ENCODE measurements at places on chromosomes 6 and 20. TPM values are rescaled to one million over a fixed set of nuclear protein-coding genes. Genes with fewer than 3 reads are reported as not detected.

GRCh38 chr6:52227495-52227894, 16.8 kb downstream of the IL17F start:
- no peaks in the 10 kb centered on the region for H3K36me3 ChIP-seq
- peak; percentile 93 for DNase-seq
- H3K4me3 ChIP-seq, result no peak overlapping the region
- peaks cover 28% of the 10 kb centered on the region for H3K4me1 ChIP-seq
- H3K27ac ChIP-seq, result no peak overlapping the region

GRCh38 chr6:123223461-123223860, 227.4 kb downstream of the CLVS2 start:
- H3K4me1 ChIP-seq, result no peaks in the 10 kb centered on the region
- no peaks in the 10 kb centered on the region for H3K27me3 ChIP-seq
- no peak overlapping the region for H3K4me3 ChIP-seq
- no peaks in the 10 kb centered on the region for H3K36me3 ChIP-seq
- DNase-seq, result no peak

DNA sequence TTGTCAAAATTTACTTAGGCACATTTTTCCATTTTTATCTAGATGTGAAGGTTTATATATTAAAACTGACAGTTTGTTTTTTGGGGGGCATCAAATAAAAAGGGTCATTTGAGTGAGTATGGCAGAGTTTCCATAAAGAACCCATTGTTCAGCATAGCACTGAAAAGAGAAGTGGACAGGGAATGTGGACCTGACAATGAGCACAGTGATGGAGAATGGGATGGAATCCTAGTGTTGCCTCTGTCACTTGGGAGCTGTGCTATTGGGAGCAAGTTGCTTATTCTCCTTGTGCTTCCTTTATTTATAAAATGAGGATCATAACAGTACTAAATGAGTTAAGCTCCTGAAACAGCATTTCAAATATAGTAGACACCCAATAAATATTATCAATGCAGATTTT, 130.7 kb upstream of the SIM1 start:
- no peaks in the 10 kb centered on the region for H3K4me1 ChIP-seq
- no peak overlapping the region for H3K27ac ChIP-seq
- H3K36me3 ChIP-seq, result peaks cover 28% of the 10 kb centered on the region

GRCh38 chr20:49712996-49713752, 504 bp downstream of the B4GALT5 start:
- no peaks in the 10 kb centered on the region for H3K27me3 ChIP-seq
- peak overlapping the region; percentile 90 for H3K27ac ChIP-seq
- H3K4me3 ChIP-seq, result peak overlapping the region; percentile 87
- H3K4me1 ChIP-seq, result peaks cover 49% of the 10 kb centered on the region

- H3K27me3 ChIP-seq, result no peaks in the 10 kb centered on the region
- H3K27ac ChIP-seq, result no peak overlapping the region
- peaks cover 12% of the 10 kb centered on the region for H3K4me1 ChIP-seq
- H3K36me3 ChIP-seq, result no peaks in the 10 kb centered on the region
- no peak for DNase-seq
- H3K4me3 ChIP-seq, result no peak overlapping the region
These were observed 225.4 kb downstream of the PRL start for GRCh38 chr6:22071270-22072041.

DNA sequence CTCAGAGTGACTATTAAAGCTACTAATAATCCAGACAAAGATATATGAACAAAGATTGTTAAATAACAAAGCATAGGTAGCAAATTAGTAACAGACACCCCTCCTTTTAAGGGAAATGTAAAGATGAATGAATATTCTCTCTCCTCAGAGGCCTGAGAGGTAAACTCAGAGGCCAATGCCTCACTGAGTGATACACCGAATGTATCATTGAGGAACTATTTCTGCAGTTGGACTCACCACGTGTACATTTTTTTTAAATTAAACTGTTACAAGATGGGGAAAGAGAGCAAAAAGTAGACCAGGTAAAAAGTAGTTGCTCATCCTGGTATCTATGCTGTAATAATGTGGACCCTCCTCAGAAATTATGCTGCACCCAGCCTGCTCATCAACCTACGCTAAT, 72.3 kb upstream of the IPCEF1 start:
- H3K27me3 ChIP-seq, result no peaks in the 10 kb centered on the region
- no peaks in the 10 kb centered on the region for H3K4me1 ChIP-seq

GRCh38 chr20:9710685-9711084, 128.2 kb downstream of the PAK5 start:
- no peaks in the 10 kb centered on the region for H3K27me3 ChIP-seq
- H3K36me3 ChIP-seq, result no peaks in the 10 kb centered on the region
- H3K4me3 ChIP-seq, result no peak overlapping the region
- DNase-seq, result no peak
- H3K4me1 ChIP-seq, result no peaks in the 10 kb centered on the region

- H3K4me3 ChIP-seq, result no peak overlapping the region
- H3K4me1 ChIP-seq, result peaks cover 80% of the 10 kb centered on the region
- H3K27me3 ChIP-seq, result no peaks in the 10 kb centered on the region
- no peak for DNase-seq
- H3K36me3 ChIP-seq, result peaks cover 30% of the 10 kb centered on the region
These were observed 31.1 kb downstream of the ARID1B start for GRCh38 chr6:156808287-156808686.

DNA sequence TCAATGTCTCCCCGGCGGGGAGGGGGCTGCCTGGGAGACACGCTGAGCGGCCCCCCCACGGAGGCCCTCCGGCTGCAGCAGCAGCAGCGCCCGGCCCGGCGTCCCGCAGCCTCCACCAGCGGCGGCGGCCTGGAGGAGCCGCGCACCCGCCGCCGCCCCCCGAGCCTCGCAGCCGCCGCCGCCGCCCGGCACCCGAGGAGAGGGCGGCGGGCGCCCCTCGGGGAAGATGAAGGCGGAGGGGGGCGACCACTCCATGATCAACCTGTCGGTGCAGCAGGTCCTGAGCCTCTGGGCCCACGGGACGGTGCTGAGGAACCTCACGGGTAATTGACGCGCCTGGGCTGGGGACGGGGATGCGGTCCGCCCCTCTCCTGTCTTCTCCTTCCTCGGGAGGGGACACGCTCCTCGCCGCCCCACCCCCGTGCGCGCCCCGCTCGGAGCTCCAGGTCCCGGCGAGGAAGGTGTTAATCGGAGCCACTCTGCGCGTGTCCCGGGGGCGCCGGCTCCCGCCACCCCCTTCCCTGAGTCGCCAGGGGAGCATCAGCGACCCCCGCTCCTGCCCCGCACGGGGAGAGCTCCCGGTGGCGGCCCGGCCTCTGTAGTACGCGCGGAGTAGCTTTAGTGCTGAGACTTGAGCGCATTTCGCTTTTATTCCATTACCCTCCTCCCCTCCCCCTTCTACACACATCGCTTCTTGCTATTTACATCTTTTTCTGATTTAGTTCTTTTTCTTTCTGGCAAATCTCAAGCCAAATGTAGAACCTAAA, 686 bp downstream of the TMEM170B start:
- peak; percentile 27 for DNase-seq
- peak overlapping the region; percentile 74 for H3K4me3 ChIP-seq
- H3K36me3 ChIP-seq, result no peaks in the 10 kb centered on the region
- no peak overlapping the region for H3K27ac ChIP-seq
- peaks cover 7% of the 10 kb centered on the region for H3K27me3 ChIP-seq

- H3K27me3 ChIP-seq, result no peaks in the 10 kb centered on the region
- H3K36me3 ChIP-seq, result peaks cover 58% of the 10 kb centered on the region
- H3K4me3 ChIP-seq, result no peak overlapping the region
- H3K27ac ChIP-seq, result no peak overlapping the region
- no peaks in the 10 kb centered on the region for H3K4me1 ChIP-seq
- DNase-seq, result no peak
These were observed 21.1 kb downstream of the GHRH start for GRCh38 chr20:37240337-37241067.

PSMB8 gene
- 371 TPM for total RNA-seq

ANKRD6 gene
- 3.5 TPM for total RNA-seq

Measured in activated CD8-positive, alpha-beta T cell treated with anti-CD3 and anti-CD28 coated beads for 36 hours (primary cell).